Activated CD4-positive, alpha-beta T cell treated with anti-CD3 and anti-CD28 coated beads, Interleukin-2, amount 50 U/mL, for 48 hours (primary cell): ENCODE measurements at places on chromosomes 11 and 22.

DNA sequence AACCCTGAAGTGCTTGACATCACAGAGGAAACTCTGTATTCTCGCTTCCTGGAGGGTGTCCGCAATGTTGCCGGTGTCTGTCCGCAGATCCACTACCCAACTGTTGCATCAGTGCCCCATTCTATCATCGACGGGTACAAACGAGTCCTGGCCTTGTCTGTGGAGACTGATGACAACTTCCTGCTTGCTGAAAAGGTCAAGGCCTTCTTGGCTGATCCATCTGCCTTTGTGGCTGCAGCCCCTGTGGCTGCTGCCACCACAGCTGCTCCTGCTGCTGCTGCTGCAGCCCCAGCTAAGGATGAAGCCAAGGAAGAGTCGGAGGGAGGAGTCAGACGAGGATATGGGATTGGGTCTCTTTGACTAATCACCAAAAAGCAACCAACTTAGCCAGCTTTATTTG, 42.9 kb upstream of the DAGLA start:
- no peak for DNase-seq

- no peak for DNase-seq
Measured at GRCh38 chr11:126727381-126727780, 273.2 kb downstream of the KIRREL3 start.

GRCh38 chr22:21857481-21857914, 9.9 kb downstream of the MAPK1 start:
- DNase-seq, result no peak

GRCh38 chr11:77038029-77038824, 4.0 kb downstream of the B3GNT6 start:
- no peak for DNase-seq

- peak; percentile 54 for DNase-seq
Measured at GRCh38 chr11:128694618-128695481, 978 bp downstream of the FLI1 start.

- no peak for DNase-seq
Measured at GRCh38 chr11:117010808-117011540, 87.3 kb downstream of the SIK3 start.

DNA sequence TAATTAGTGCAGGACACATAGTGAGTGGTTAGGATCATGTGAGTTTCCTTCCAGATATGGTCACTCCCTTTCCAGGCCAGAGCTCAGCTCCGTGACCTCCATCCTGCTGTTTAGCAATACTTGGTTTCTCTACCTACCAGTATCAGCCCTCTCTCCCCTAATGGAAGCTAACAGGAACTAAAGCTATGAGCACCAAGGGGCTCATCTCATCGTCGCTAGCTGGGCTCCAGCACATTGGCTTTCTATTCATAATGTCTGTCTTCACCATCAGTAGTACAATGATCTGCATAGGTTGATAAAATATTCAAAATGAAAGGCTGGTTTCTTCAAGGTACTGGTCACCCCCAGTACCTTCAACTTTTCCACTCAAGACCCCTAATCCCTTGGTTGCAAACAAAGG, 2.4 kb upstream of the GALNT18 start:
- DNase-seq, result no peak

GRCh38 chr11:116932181-116932580, 94.8 kb upstream of the APOA1 start:
- no peak for DNase-seq

- peak; percentile 88 for DNase-seq
Measured at GRCh38 chr22:46116491-46116958, 33.8 kb upstream of the PPARA start.

DNA sequence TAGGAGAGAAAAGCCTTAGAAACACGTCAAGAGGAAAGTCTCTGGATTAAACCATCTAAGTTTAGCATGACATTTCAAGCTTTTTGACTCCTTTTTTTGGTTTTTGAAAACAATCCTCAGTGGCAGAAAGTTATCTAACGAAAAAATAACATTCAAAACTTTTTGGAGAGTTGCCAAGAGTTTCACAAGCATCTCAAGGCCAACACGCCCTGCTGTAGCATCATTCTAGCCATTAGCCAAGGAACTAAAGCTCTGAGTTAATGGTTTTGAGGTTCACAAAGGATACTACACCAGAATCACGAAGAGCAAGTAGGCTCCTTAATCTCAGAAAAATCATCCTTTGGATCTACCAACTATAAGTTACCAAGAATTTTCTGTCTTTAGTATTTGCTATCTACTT, 94.8 kb downstream of the PICALM start:
- no peak for DNase-seq

GRCh38 chr11:128415539-128415938, 171.8 kb downstream of the ETS1 start:
- DNase-seq, result no peak

GRCh38 chr22:49724030-49724892, 103.4 kb downstream of the BRD1 start:
- DNase-seq, result peak; percentile 67

GRCh38 chr11:19208959-19209546, 7.3 kb upstream of the CSRP3 start:
- no peak for DNase-seq

DNA sequence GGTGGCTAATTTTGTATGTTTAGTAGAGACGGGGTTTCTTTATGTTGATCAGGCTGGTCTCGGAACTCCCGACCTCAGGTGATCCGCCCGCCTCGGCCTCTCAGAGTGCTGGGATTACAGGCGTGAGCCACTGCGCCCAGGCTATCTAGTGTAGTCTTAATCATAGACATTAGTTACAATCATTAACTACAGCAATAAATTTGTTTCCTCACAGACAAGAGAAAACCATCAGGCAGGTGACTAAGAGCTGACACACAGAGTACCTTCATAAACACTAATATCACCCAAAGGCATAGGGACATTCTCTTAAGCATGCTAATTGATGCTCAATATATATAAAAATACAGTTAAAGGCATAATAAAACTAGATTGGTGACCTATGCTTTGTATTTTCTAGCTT, 19.4 kb downstream of the SDHD start:
- no peak for DNase-seq

- DNase-seq, result no peak
Measured at GRCh38 chr11:119970555-119971304, 167.2 kb downstream of the TRIM29 start.

- no peak for DNase-seq
Measured at GRCh38 chr22:48371391-48371790, 1456.3 kb downstream of the BRD1 start.

DNA sequence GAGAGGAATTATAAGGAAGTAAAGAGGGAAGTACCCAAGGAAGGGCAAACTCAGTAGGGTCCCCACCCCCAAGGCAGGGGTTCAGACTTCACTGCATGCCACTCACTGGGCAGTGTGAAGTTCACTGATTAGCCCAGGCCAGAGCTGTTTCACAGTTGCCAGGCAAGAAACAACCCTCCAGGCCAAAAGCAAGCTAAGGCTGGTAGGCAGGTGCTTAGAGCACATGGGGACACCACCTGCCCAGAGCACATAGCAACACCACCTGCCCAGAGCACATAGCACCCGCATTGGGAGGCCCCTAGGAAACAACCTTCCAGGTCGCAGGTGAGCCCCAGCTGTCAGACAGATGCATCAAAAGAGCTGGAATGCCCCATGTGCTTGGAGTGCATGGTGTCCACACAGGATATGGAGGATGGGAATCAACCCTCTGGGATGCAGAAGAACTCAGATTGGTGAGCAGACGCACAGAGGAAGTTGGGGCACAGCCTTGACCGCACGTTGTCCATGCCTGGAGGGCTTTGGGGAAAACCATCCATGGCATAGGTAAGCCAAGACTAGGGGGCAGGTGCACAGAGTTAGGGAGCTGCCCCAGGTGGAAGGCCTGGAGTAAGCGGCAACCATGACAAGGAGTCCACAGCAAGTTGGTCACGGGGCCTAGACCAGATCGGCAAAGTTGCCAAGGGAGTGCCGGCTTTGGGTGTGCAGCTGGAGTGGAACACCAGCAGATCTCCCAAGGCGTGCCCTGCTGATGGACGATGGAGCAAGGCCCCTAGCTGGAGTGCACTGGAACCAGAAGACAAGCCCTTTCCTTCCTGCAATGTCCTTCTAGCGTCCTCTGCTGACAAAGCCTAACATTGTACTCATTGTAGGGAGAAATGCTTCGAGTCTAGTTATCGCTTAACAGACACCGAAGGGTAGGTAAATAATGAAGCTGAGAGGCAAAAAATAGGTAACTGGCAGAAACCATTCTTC, 7.8 kb upstream of the TMEM216 start:
- DNase-seq, result no peak

DNA sequence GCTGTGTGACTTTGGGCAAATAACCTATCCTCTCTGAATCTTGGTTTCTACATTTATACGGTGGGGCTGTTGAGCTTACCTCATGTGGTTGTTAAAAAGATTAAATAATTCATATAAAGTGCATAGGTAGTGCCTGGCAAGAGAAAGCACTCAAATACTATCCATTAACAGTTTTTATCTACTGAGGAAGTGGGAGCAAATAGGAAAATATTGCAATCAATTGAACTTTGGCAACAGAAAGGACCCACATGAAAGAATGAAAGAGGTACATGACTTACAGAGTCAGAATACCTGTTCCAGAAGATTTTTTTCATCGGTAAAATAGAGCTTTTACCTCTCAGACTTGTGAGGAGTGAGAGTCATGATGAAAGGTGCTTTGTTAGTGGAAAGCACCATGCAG, 6.3 kb upstream of the PPP2R1B start:
- DNase-seq, result no peak

DNA sequence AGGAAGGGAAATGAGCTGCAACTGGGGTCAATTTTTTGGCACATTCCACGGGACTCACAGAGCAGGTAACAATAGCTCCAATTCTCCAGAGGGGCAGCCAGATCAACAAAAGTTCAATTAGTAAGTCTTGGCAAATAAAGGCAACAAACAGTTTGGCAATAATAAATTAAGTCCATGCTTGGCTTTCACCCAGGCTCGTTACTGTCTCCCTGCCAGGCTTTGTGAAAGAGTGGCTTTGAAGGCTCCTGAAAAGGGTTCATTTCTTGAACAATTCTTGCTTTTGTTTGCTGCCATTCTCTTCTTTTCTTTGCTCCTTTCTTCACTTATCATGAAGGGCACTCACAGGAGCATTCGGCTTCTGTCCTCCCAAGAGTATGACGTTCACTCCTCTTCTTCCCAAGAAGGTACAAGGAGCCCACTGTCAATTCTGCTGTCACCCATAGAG, 123.3 kb downstream of the APIP start:
- no peak for DNase-seq

DNA sequence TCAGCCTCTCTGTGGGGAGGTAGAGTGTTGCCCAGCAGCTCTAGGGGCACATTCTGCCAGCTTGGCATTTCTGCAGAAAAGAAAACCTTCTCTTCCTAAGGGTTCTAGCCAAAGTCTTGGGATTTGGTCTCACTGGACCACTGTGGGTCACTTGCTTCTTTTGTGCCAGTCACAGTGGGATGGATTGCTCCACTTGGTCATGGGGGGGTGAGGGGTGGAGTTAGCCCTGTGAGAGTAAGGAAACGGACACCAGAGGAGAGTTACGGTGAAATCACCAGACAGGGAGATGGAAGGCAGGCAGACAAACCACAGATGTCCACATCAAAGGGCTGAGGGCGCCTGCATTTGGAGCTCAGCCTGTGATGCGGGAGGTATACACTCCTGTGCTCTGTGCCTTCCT, 10.8 kb downstream of the SGSM1 start:
- no peak for DNase-seq

DNA sequence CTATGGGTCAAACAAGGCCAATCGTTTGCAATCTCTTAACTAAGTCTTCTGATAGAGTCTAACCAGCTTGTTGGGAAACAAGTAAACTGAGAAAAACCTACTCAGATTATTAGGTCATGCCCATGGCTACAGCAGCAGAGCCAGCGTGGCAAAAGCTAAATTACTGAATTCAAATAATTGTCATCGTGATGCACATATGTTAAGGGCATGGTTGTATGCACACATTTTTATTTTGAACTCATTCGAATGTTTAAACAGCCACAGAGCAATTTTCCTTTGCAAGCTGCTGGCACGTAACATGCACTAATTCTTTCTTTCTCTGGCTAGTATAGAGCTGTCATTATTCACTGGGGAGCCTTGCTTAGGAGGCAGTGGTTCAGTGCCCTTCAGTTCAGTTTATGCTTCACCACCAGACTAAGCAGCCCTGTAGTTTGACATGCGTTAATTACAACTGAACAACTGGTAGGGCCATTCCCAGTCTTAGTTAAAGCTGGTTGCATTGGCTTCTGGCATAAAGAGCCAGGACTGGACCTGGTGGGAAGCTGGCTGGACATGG, 396.4 kb downstream of the METTL15 start:
- no peak for DNase-seq

- DNase-seq, result no peak
Measured at GRCh38 chr11:72507050-72507449, 72.7 kb upstream of the CLPB start.

- DNase-seq, result no peak
Measured at GRCh38 chr11:130068546-130068985, 1.1 kb upstream of the APLP2 start.

- no peak for DNase-seq
Measured at GRCh38 chr11:28518825-28519224, 410.6 kb downstream of the METTL15 start.

GRCh38 chr11:74909812-74910211, 39.1 kb downstream of the XRRA1 start:
- DNase-seq, result no peak

- DNase-seq, result no peak
Measured at GRCh38 chr11:111107501-111107900, 138.0 kb upstream of the POU2AF2 start.

- no peak for DNase-seq
Measured at GRCh38 chr22:22425783-22426624, 82.5 kb downstream of the ZNF280B start.

- no peak for DNase-seq
Measured at GRCh38 chr22:35559354-35560005, 18.8 kb downstream of the RASD2 start.

GRCh38 chr22:47569389-47570299, 807.2 kb downstream of the TBC1D22A start:
- no peak for DNase-seq

DNA sequence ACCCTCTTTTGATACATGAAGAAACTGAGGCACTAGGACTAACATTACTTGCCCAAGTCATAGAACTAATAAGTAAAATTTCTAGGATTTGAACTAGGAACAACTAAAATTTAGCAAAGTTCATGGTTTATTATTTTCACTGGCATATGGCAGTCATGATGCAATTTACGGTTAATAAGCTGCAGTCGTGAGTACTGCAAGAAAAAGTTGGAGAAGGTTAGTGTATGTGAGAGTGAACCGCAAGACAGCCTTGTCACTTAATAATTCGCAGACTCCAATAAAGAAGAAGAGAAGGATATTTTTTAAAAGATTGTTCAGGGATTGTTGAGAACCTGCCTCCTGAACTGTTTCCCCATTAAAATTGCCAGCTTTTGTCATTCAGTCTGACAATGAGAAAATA, 663.4 kb upstream of the TENM4 start:
- DNase-seq, result no peak

GRCh38 chr11:26953770-26954392, 40.0 kb upstream of the FIBIN start:
- no peak for DNase-seq

GRCh38 chr11:27218421-27219038, 144.5 kb downstream of the CCDC34 start:
- no peak for DNase-seq

- DNase-seq, result peak; percentile 60
Measured at GRCh38 chr11:95068549-95068948, 1.8 kb downstream of the SRSF8 start.

GRCh38 chr11:116651098-116651736, 121.6 kb downstream of the BUD13 start:
- DNase-seq, result no peak
